ENCODE measurements at places on chromosomes 4 and X. TPM values are rescaled to one million over a fixed set of nuclear protein-coding genes. Genes with fewer than 3 reads are reported as not detected.

- no peak overlapping the region for H3K27ac ChIP-seq
- no peak overlapping the region for H3K4me3 ChIP-seq
- DNase-seq: peak; percentile 0
Measured at GRCh38 chrX:78375894-78376293, 48.5 kb upstream of the CYSLTR1 start.

NOCT gene
- 12.6 TPM for total RNA-seq

DNA sequence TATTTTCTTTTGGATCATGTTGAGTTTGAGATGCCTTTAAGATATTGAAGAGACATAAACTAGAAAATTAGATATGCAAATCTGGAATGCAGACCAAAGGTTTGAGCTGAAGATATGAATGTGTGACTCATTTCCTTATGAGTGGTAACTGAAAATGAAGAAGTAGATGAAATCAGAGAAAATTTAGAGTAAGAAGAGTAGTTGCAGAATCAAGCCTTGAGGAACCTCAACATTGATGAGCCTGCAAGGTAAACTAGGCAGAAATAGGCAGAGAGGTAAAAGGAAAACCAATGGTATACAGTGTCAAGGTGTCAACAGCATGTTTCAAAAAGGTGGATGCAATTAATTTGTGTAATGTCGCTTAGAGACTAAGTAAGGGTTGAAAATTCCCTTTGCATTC is 142.8 kb downstream of the MOSPD2 start:
- no peak overlapping the region for H3K27ac ChIP-seq
- H3K4me1 ChIP-seq: 0 out of 2 replicates have a peak, but pooled peaks cover 5% of the 10 kb centered on the region
- no peaks in the 10 kb centered on the region for H3K36me3 ChIP-seq
- DNase-seq: peak; percentile 9
- H3K27me3 ChIP-seq: no peaks in the 10 kb centered on the region
- no peak overlapping the region for H3K4me3 ChIP-seq

GRCh38 chrX:71227370-71228062 is 4.5 kb downstream of the GJB1 start:
- no peak for DNase-seq
- no peak overlapping the region for H3K4me3 ChIP-seq
- H3K27me3 ChIP-seq: no peaks in the 10 kb centered on the region
- no peaks in the 10 kb centered on the region for H3K4me1 ChIP-seq
- no peak overlapping the region for H3K27ac ChIP-seq

GRCh38 chrX:53695946-53696549 is 9.5 kb upstream of the HUWE1 start:
- no peak overlapping the region for H3K4me3 ChIP-seq
- no peak overlapping the region for H3K27ac ChIP-seq
- no peak for DNase-seq
- no peaks in the 10 kb centered on the region for H3K36me3 ChIP-seq
- H3K27me3 ChIP-seq: no peaks in the 10 kb centered on the region

DNA sequence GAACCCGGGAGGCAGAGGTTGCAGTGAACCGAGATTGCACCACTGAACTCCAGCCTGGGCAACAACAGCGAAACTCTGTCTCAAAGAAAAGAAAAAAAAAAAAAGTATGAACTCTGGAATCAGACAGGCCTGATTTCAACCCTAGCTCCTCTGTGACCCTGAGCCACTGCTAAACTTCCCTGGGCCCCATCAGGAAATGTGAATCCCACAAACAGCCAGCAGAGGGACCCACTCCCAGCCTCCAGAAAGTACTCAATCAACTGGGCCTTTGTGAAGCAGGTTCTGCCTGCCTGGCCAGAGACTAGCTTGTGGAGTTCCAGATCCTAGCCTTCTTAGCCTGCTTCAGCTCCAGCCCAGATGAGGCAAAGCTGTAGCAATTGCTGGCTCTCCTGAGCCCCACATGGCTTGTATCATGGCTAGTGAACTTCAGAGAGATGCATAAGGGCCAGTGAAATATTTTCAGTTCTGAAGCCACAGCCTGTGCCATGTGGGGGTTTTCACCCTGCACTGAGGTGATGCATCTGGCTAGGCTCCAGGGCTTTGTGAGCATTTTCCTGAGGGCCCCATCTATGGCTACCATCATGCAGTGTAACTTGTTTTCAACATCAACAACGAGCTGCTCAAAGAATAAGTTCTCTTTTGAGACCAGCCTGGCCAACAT is 7.2 kb upstream of the IDS start:
- peaks cover 5% of the 10 kb centered on the region for H3K4me1 ChIP-seq
- no peaks in the 10 kb centered on the region for H3K36me3 ChIP-seq
- DNase-seq: peak; percentile 58
- no peak overlapping the region for H3K4me3 ChIP-seq
- H3K27ac ChIP-seq: no peak overlapping the region

GRCh38 chr4:3461515-3462291 is 1.4 kb upstream of the DOK7 start:
- H3K27me3 ChIP-seq: peaks cover 3% of the 10 kb centered on the region
- no peak for DNase-seq
- H3K4me1 ChIP-seq: no peaks in the 10 kb centered on the region
- no peak overlapping the region for H3K4me3 ChIP-seq
